ENCODE measurements at places on chromosomes 1 and 21.

GRCh38 chr1:234212764-234213657 is 160.2 kb upstream of the COA6 start:
- DNase-seq: peak; percentile 65

- peak; percentile 19 for DNase-seq
These were observed at the start of gene HENMT1 for GRCh38 chr1:108661030-108661609. TSS of gene HENMT1 (minus strand) at chr1:108661093. CDS start at chr1:108659884, 1,209 bp downstream.

- peak; percentile 30 for DNase-seq
These were observed 8.5 kb upstream of the DMBX1 start for GRCh38 chr1:46480959-46481646.

- DNase-seq: no peak
These were observed 53.2 kb downstream of the NCAM2 start for GRCh38 chr21:21051109-21052055.

- no peak for DNase-seq
These were observed 148.9 kb upstream of the IRF2BP2 start for GRCh38 chr1:234758851-234759250.

DNA sequence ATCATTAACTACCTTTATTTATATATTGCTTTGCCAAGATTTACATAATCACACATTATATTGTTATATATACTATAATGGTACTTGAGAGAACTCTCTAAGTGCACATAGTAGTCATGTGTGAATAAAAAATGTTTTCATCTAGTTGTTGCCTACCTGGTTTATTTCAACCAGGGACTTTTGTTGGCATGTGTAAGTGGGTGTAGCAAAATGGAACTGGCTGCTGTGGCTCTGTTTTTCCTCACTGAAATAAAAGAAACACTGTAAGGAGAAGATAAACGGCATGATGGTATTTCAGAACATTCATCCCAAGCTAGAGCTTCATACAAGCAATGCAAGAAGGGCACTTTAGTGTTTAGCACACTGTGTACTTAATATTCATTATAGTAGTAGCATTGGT is 14.9 kb downstream of the RBBP4 start:
- DNase-seq: no peak

- no peak for DNase-seq
These were observed 22.1 kb downstream of the TMEM63A start for GRCh38 chr1:225860107-225860506.

GRCh38 chr1:152190589-152190988 is 31.6 kb upstream of the RPTN start:
- DNase-seq: peak; percentile 26

DNA sequence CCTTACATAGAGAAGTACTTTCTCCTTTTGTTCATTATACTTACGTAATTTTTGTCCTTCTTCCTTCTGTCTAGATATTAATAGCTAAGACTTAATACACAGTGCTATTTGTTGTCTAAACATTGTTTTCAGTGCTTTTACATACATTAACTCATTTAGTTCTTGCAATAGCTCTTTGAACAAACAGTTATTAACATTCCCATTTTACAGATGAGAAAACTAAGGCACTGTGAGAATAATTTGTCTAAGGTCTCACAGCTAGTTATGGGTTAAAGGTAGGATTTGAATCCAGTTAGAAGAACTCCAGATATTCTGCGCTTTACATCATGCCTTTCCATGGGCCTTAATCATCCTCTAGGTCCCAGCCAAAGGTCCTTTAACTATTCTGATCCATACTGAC is 19.6 kb downstream of the CCDC17 start:
- DNase-seq: no peak

GRCh38 chr1:51990478-51990965 is at the start of gene RAB3B:
TSS of gene RAB3B (minus strand) at chr1:51990700. CDS start at chr1:51977117, 13,583 bp downstream.
- DNase-seq: peak; percentile 50

DNA sequence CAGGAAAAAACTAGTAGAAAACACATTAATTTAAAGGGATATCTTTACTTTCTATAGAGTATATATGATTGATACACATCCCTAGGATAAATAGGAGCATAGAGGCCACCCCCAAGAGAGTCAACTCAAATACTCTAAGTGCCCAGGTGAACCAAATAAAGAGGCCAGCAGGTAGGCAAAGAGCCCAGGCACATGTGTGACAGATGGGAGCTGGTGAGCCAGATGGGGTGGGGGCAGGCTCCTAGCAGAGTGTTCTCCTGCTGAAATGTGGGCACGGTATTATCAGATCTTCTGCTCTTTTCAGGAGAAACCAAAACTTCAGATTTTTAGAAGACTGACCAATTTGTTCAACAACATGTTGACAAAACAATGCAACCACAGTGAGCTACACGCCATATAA is 333.4 kb upstream of the PKN2 start:
- DNase-seq: no peak

DNA sequence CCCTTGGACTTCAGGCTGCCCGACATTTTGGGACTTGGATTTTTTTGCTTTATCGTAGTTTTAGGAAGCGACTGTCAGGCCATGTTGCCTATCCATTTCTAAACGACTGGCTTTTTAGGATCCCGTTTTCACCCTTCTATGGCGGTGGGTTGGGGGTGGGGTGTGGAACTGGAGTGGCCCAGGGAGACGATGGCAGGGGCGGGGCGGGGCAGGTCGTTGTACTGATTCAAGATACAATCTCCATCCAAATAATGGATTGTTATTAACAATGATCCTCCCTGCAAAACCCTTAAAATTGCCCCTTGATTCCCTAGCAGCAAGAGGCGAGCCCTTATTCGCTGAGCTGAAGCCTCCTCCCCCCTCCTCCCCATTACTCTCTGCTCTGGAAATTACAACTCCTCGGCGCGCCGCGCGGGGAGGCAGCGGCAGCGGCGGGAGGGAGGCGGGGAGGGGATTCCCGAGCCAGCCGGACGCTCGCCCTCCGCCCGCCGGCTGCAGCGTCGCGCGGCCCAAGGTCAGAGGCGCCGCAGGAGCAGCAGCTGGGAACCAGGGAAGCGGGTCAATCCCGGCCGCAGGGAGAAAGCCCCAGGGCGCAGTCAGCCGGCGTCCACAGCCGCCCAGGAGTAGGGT is at the start of gene TRIM67:
TRIM67 (plus strand) TSS at position 392 of the 630 bp plus-strand sequence. CDS start 912 bp downstream, outside the sequence.
- DNase-seq: no peak

GRCh38 chr1:153626904-153627714 is at the start of gene S100A13:
TSS of gene S100A13 (minus strand) at chr1:153627505. CDS start at chr1:153626472, 1,033 bp downstream.
- DNase-seq: peak; percentile 93

DNA sequence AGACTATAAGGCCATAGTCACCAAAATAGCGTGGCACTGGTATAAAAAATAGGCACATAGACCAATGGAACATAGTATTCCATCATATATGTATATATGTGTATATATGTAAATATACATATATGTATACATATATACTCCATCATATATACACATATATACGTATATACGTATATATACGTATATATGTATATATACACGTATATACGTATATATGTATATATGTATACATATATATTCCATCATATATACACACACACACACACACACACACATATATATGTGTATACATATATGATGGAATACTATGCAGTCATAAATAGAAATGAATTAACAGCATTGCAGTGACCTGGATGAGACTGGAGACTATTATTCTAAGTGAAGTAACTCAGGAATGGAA is 204.6 kb downstream of the LTN1 start:
- no peak for DNase-seq
